ENCODE measurements at places on chromosomes 6 and 20.

GRCh38 chr6:155171109-155171746 lies 92.6 kb upstream of the CLDN20 start:
- DNase-seq = no peak

DNA sequence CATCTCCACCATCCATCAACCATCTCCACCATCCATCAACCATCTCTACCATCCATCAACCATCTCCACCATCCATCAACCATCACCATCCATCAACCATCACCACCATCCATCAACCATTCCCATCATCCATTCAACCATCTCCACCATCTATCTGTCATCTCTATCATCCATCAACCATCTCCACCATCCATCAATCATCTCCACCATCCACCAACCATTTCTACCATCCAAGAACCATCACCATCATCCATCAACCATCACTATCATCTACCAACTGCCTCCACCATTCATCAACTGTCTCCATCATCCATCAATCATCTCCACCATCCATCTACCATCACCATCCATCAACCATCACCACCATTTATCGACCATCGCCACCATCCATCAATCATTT lies 78.8 kb upstream of the CDH4 start:
- no peak for DNase-seq

DNA sequence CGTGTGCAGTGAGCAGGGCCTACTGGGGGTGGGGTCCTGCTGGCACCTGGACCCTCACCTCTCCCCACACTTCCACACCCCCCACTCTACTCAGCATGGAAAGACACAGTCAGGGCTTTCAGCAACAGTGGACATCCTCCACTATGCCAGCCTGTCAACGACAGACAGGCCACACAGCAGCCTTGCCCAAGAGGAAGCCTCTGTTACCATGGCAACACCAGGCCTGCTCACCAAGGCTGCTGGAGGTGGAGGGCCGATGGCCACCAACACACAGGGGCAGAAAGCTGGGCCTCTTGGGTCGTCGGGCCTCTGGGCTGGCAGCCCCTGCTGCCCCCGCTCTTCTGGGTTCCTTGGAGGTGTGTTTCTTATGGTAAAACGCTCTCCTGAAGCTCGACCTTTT lies 13.6 kb downstream of the BNIP5 start:
- DNase-seq = no peak

GRCh38 chr20:14337400-14338171 lies at the start of gene FLRT3:
Gene FLRT3, minus strand, starts transcription at chr20:14337612. Its CDS starts 10,106 bp downstream, at chr20:14327506.
- DNase-seq = peak; percentile 88

DNA sequence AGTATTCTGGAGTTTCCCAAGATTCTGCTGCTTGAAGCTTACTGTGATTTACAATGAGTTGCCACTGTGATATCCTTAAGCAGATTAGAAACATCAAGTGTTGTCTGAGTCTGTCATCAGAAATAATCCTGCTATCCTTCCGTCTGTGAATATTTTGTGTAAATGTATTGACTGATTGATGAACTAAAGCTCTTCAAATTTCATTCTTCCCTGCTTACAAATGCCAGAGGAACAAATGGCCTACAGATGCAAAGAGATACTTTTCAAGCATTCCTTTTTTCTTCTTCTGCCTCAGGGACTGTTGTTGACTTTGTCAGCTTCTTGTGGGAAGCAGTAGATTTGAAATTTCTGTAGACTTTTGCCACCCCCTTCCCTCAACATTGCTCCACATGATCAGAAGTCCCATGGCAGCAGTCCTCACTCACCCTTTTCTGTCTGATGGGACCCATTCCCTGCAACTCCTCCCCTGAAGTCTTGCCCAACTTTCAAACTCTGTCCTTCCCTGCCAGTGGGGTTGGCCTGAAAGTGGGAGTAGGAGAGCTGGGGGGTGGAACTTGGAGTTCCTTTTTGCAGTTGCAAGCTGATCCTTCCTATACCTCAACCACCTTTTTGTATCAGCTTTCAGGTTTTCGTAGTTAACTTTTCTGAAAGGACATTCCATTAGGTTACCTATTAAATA lies 38.5 kb upstream of the MLIP start:
- peak; percentile 72 for DNase-seq

DNA sequence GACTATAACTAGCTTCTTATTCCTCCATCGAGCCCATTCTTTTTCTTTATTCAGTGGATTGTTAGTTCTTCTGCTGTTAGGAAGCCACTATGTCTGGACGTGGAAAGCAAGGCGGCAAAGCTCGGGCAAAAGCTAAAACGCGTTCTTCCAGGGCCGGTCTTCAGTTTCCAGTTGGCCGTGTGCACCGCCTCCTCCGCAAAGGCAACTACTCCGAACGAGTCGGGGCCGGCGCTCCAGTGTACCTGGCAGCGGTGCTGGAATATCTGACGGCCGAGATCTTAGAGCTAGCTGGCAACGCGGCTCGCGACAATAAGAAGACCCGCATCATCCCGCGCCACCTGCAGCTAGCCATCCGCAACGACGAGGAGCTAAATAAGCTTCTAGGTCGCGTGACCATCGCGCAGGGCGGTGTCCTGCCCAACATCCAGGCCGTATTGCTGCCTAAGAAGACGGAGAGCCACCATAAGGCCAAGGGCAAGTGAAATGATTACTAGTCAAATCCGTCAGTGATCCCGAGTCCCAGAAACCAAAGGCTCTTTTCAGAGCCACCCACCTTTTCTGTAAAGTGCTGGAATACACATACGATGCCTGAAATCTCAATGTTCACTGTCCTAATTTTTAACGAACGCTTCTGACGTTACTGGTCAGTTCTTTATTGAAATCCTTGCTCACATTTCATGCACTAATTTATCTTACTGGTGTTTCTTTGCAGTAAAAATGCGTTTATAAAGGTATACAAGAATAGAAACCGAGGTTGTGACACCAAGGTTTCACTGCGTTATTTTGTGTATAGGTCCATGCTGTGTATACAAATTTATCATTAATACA lies 129.9 kb downstream of the HFE start:
- DNase-seq = peak; percentile 79

DNA sequence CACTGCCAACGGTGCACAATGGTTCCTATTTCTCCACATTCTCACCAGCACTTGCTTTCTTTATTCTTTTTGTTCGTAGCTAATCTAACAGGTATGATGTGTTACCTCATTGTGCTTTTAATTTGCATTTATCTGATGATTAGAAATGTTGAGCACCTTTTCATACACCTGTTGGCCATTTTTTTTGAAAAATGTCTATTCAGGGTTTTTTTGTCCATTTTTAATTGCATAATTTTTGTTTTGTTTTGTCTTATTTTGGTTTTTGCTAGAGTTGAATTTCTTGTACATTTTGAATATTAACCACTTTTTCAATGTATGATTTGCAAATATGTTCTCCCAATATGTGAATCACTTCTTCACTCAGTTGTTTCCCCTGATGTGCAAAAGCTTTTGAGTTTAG lies 150.6 kb downstream of the TENT5A start:
- no peak for DNase-seq

GRCh38 chr6:113190170-113190569 lies 667.0 kb upstream of the MARCKS start:
- DNase-seq = no peak

GRCh38 chr6:113317891-113318574 lies 539.1 kb upstream of the MARCKS start:
- DNase-seq = no peak

GRCh38 chr6:114592506-114592905 lies 249.7 kb upstream of the HS3ST5 start:
- DNase-seq = no peak

GRCh38 chr6:150175586-150176151 lies 32.8 kb downstream of the PPP1R14C start:
- no peak for DNase-seq

DNA sequence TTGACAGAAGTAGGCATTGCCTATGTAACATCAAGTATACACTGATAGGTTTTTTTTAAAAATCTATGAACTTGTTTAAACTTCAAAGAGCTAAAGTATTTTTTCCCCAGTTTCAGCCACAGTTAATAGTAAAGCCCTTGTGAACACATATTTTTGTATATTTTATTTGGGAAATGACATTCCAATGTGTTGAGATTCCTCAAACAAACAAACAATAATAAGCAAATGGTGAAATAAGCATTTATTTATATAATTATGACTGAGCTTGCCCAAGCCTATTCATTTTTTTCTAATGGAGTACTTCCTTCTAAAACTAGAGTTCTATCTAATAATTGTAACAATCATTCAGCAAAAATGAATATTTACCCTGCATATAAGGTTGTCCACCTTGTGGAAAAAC lies 12.5 kb downstream of the SYCP2 start:
- no peak for DNase-seq

DNA sequence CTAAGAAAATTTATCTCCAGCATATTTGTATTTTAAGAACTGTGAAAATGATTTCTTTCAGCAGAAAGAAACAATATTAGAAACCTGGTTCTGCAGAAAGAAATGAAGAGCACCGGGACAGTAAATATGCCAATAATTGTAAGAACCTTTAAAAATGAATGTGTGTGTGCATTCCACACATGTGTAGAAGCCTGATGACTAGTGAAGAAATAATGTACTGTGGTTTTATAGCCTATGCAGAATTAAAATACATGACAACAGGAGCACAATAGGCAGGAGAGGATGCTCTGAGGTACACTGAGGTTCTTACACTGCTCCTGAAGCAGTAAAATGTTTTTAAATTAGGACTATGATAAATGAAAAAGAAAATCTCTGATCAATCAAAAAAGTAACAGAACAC lies 48.9 kb downstream of the SNX14 start:
- DNase-seq = no peak

GRCh38 chr6:134308800-134309199 lies 9.1 kb downstream of the SGK1 start:
- DNase-seq = no peak

- no peak for DNase-seq
Measured at GRCh38 chr6:6582131-6582530, 6.4 kb upstream of the LY86 start.

GRCh38 chr6:170129691-170130171 lies 161.1 kb downstream of the DLL1 start:
- DNase-seq = peak; percentile 74

GRCh38 chr6:115896538-115897129 lies 164.1 kb downstream of the FRK start:
- no peak for DNase-seq

DNA sequence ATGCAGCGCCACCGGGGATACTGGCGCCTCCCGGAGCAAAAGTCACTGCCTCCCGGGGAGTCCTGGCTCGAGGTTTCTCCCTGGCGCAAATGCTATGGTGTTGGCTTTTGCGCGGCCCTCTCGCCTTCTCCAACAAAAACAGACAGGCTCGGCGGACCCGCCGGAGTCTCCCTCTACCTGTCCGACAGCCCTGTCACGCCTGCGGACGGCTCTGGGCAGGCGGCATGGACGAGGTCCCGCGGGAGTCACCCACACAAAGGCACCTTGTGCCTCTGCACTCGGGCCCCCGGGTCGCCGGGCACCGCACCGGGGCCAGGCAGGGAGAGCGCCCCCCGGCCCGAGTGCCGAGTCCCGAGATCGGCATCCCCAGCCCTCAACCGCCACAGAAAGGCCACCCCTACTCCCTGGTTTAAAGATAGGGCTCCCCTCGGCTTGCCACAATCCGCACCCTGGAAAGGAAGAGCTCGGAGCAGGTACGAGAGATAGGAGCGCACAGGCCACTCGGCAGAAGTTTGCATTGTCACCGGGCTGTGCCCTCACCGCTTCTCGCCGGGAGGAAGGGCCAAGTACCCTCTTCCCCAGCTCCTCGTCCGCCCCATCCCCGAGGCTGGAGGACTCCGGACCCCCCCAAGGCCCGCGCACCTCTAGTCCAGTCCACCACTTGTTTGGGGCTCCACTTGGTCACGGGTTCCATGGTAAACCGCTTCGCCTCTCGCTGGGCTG lies 903 bp downstream of the CNKSR3 start:
- DNase-seq = peak; percentile 60

GRCh38 chr20:17995967-17996819 lies 27.4 kb downstream of the MGME1 start:
- no peak for DNase-seq

- DNase-seq = no peak
Measured at GRCh38 chr6:113980937-113981554, 10.1 kb upstream of the HDAC2 start.

- DNase-seq = no peak
Measured at GRCh38 chr6:20319520-20320357, 81.9 kb upstream of the E2F3 start.

DNA sequence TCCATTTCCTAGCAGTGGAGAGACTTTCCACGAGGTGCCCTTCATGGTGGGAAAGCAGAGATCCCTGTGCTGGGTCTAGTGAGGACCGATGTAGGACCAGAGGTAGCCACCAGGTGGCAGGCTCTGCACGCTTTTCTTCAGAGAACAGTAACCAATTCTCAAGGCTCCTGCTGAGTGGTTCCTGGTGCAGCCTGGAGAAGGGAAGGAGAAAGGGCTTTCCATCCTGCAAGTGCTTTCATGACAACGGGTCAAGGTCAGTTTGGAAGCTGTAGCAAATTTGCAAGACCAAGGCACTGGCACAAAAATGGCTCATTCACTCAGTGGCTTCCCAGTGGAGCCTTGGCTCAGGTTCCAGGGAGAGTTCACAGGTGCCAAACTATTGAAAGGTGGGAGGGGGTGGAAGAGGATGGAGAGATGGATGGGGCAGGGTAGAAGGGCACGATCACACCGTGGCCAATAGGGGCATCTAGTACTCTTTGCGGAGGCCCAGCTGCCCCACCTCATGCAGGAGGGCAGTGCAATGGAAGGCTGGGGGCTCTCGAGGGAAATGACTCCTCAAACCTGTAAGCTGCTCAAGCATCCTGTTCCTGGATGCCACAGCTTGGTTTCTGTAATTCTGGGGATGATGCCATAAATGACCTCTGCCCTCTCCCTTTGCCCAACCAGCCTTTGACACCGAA lies 25.5 kb upstream of the KCNK16 start:
- peak; percentile 64 for DNase-seq

- no peak for DNase-seq
Measured at GRCh38 chr6:36817847-36818246, 21.4 kb downstream of the CPNE5 start.

DNA sequence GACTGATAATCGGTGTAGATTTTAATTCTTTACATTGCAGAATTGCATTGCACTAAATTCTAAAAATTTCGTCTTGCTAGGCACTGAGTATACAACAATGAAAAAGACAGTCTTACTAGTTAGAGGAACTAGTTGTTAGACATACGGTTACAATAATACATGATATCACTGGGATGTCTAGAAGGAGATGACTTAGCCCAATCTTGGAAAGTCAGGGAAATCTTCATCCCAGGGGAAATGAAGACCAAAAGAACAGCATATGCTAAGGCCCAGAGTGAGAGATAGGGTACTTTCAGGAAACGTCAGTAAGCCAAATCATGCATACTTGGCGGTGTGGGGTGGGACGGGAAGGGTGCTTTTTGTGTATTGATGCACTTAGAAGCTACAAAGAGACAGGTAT lies 901 bp downstream of the CEP57L1 start:
- no peak for DNase-seq

- DNase-seq = no peak
Measured at GRCh38 chr20:59584278-59584925, 19.9 kb upstream of the PHACTR3 start.

GRCh38 chr20:49813305-49813974 lies 812 bp downstream of the SLC9A8 start:
- peak; percentile 41 for DNase-seq

GRCh38 chr6:3650076-3650958 lies 101.2 kb downstream of the PXDC1 start:
- no peak for DNase-seq

Measured in left lobe of liver (tissue), 2 donors.